NCI-H748 treated with DMSO at 0.1 percent for 48 hours (cell line): ENCODE measurements at places on chromosomes 5 and 9.

GRCh38 chr9:120473608-120474007, 106.4 kb downstream of the CDK5RAP2 start:
- DNase-seq = no peak

DNA sequence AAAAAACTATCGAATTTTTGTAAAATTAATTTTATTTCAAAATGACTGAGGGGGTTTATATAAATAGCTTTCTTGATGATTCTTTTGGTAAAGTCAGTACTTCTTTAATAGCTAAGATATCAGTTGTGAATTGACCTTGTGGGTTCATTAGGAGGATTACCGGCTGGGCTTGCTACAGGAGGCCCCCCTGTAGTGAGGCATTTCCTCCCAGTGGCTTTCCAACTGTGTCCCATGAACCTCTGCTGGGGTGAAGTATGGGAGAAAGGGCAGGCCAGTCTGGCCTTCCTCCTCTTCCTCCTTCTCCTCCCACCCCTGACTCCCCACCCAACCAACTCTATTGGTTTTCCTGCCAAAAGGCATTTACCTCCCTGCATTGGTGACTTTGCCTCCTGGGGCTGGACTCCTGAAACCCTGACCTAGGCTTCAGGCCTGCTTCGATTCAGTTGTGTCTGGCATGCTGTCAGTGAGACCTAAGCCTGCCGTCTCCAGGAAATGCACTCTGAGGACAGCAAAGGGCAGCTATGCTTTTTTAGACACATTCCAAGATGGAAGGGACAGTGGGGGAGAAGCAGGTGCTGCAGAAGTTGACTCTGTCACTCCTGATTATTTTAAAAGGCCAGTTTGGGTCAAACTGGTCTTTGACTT, 144.8 kb downstream of the HSPA4 start:
- no peak for DNase-seq

DNA sequence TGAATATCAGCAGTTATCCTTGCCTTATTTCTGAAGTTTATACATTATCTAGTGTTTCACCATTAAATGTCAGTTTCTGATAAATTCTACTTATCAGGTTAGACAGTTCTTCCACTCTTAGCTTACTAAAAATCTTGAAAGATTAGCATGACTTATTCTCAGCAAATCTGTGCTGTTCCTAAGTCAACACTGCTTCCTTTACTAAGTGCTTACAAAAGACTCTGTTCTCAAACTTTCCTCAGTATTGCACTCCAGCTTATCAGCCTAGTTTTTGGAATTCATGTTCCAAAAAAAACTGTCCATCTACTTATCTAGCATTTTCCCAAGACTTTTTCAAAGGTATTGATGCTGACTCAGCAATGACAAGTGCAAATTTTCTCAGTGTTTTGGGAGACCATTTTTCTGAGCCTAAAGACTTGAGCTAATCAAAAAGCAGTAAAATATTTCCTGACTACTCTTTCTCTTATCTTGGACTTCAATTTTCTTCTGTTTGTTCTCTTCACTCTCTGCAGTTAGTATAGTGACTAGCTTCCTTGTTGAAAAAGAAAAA, 61.1 kb upstream of the FRRS1L start:
- no peak for DNase-seq

DNA sequence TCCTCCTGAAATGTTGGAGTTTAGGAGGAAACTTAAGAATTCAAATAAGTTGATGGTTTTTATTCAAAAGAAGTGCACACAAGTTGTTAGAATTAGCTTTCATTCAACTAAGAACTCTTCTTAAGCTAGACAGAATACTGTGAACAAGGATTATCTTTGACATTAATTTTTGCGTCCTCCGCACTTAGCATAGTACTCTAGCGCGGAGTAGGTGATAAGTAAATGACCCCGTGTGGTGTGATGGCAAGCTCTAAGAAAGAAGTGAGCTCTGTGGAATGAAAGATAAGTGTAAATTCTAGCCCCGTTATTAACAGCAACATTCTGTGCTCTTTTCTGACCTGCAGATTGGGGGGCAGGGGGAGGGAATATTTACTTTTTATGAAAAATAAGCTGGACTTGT, 1.0 kb downstream of the BRIX1 start:
- no peak for DNase-seq

DNA sequence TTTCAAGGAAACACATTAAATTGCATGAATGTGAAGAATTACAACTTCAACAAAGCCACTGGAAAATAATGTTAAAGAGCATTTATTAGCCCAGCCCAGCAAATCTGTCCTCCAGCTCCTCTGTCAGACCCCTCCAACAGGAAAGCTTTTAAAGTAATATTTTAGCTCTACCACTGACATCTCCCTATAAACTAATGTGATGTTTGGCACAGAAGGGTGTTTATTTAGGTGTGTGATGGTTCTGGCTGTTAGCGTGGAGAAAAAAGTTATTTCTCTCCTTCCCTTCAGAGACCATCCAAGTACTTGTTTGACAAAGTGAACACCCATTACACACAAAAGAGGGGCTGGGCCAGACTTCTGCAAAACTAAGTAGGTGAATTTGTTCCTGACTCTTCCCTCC, 111.9 kb upstream of the TARS1 start:
- DNase-seq = no peak

DNA sequence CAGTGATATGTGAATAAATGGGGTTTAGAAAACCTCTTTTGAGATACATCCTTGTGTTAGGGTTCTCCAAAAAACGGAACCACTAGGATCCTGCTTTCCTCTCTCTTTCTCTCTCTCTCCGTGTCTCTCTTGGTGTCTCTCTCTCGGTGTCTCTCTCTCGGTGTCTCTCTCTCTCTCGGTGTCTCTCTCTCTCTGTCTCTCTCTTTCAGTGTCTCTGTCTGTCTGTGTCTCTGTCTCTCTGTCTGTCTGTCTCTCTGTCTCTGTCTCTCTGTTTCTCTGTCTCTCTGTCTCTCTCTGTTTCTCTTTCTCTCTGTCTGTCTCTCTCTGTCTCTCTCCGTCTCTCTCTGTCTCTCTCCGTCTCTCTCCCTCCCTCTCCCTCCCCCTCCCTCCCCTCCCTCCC, 7.8 kb upstream of the TEX48 start:
- no peak for DNase-seq

GRCh38 chr5:33362915-33363314, 77.8 kb upstream of the TARS1 start:
- DNase-seq = no peak

GRCh38 chr5:111127453-111128195, 35.5 kb downstream of the WDR36 start:
- no peak for DNase-seq

DNA sequence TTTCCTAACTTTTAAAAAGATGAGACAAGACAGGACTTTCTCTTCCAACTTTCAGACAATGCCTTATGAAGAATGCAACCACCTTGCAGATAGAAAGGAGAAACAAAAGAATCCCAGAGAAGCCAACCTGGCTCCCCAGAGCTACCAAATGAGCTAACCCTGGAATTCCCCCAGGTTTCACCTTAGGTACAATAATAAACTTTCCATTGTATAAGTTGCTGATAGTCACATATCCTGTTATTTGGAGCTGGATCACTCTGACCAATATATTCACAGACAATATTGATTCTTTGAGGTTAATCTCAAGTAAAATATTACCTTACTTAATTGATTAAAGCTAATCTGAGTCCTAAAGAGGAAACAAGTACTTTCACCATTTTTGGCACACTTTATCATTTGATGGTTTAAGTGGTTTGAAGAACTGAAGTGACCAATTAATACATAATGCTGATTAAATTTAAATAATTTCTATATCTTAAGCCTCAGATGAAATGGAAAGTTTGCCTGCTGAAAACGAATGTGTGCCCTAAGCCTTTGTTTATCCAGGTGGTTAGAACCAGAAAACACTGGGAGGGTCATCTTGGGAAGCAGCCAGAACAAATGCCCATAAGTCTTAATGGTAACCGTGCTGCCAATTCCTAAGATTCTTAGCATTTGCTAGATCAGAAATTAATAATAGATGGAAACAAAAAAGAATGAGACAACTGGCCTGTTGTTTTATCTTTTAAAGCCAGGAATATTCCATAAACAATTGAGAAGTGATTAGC, 159.6 kb upstream of the SLC12A2 start:
- DNase-seq = no peak

- DNase-seq = no peak
Observed at GRCh38 chr5:100890461-100891008, 12.5 kb downstream of the ST8SIA4 start.

DNA sequence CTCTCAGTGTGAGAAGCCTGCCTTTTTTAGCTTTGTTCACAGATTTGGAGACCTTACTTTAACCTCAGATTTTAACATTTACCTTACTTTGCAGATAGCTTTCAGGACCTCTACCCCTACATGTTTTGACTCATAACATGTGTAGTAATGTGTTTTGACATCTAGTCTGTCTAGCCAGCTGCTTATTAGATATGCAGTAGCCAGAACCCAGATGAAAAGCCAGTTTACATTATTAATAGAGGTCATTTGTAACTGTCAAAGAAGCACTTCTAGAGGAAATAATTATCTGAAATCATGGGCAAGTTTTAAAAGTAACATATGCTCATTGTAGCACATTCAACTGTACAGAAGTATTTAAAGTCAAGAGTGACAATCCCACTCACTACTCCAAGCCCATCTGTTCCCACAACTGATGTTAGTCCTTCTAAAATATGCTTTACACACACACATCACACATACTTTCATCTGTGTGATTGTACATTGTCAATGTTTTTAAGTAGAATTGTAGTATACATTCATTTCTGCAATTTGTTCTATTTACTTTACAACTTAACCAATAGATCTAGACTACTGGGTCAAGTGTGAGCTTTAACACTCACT, 71.8 kb upstream of the NIPAL4 start:
- DNase-seq = no peak

DNA sequence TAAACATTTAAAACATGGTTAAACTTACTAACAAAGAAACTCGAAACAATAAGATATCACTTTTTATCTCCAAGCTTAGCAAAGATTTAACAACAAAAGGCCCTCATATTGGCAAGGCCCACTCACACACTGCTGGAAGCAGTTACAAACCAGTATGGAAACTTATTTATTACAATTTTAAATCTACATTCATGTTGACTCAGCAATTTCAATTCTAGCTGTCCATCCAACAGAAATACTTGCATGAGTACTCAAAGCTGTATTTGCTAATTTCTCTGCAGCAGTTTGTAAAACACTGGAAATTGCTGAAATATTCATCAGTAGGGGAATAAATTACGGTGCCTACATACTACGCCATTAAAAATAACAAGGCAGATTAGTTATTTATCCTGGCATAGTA, 2.8 kb upstream of the DNAJA1 start:
- no peak for DNase-seq

GRCh38 chr5:95471942-95472341, 80.8 kb downstream of the FAM81B start:
- DNase-seq = no peak

GRCh38 chr5:95050708-95051107, 234.2 kb downstream of the MCTP1 start:
- no peak for DNase-seq

DNA sequence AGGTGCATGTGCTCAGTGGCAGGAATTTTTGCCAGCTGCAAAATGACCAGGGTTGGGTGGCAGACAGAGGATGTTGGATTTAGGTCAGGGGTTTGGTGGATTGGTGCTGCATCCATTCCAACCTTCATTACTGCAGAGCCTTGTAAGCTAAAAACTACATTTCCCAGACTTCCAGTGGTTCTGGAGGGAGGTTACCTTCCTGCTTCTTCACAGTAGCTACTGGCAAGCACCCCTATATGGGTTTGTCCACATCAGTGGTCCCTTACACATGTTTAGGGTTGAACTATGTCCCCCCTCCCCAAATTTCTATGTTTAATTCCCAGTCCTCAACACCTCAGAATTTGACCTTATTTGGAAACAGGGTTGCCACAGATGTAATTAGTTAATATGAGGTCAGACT, 20.7 kb upstream of the IL17B start:
- no peak for DNase-seq

DNA sequence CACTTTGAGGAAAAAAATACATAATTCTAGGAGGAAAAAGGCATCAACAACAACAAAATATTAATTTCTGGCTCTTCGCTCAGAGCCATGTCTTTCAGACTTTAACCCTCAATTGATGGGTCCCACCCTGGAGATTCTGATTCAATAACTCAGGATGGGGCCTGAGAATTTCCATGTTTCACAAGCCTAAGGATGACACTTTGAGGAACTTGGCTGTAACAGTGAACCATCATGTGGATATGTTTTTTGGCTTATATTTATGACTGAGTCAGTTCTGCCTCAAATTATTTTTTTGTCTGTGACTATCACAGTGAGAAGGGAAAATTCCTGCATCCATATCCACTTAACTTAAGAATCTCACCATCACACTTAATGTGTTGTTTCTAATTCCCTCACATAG, 504.6 kb downstream of the RASEF start:
- DNase-seq = no peak

DNA sequence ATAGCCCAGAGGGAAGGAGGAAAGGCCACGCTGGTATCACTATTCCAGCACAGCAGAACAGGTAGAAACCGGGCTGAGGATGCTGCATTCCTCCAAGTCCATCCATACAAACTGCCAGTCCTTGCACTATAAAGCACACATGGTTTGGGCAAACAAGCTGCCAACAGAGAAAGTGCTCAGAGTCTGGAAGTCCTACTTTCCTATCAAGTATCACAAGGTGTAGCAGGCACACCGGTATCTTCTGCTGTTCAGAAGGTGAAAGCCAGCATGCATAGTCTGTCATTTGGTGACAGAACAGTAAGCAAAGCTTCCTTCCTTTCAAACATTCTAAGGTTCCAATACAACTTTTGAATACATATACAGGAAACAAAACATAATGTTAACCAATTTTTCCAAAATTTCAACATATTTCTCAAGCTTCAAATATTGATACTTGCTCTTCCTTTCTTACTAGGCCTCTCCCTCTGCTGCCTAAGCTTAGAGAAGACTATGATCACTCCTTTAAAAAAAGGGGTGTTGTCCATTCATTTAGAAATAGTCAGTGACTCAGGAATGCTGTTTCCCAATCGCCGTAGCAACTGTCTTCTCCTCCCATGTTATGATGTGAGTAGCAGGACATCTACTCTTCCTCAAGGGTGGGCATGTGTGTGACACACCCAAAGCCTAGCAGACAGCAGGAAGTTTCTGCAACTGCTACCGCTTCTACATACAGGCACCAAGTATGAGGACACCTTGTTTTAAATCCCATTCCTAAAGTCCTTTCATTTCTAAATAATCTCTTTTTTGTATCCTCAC, 14.7 kb downstream of the DIAPH1 start:
- no peak for DNase-seq

DNA sequence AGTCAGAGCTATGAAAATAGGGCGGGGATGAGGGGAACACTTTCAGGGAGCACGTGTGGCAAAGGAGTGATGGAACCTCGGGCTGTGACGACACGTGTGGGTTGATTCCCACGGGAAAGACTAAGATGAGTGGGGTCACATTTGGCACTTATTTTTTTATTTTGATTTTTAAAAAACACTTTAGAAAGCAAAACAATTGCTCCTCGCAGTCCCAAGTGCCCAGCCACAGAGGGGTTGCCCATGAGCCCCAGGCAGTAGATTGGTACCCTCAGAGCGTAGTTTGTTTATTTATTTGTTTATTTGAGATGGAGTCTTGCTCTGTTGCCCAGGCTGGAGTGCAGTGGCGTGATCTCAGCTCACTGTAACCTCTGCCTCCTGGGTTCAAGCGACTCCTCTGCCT, 69.7 kb downstream of the WNK2 start:
- no peak for DNase-seq
